NCI-H1417 treated with DMSO at 0.1 percent for 48 hours (cell line): ENCODE measurements at places on chromosomes 4 and X.

GRCh38 chrX:150357790-150358189, 5.3 kb upstream of the MAMLD1 start:
- DNase-seq: no peak

DNA sequence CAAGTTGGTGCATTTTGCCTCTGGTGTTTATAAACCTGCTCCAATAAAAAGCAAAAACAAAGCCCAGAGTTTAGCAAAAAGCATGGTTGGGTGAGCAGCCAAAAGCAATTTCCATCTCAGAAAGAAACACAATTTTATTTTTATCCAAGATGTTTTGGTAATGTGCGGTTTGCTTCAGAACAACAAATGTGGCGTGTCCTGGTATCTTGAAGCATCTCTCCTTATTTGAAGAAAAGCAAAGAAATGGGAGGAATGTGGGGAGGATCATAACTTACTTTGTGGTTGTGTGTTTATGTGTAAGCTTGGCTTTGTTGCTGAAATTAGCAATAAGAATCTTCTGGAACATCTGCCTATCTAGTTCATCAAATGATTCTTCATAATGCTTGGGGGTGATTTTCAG, 88.3 kb upstream of the DDX3X start:
- no peak for DNase-seq

DNA sequence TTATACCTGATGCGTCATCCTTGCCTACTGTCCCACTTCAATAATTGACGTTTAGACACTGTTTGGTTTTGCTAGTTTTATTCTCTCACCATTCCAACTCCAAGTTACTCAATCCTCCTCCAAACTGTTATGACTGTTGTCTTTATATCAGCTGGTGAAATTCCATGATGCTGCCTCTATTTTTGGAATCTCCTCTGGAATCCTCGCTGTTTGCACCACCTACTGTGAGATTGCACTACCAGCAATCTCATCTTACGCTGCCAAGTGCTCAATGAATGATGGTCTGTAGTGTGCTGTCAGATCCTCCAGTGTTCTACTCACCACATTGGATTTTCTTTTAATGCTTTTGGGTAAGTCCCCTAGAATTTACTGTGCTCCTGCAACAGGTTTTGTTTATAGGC, 13.2 kb upstream of the PCDH18 start:
- DNase-seq: no peak

- DNase-seq: no peak
These were observed 47.7 kb upstream of the SYTL5 start for GRCh38 chrX:37958525-37959211.

GRCh38 chrX:17679261-17679660, 58.0 kb upstream of the SCML1 start:
- no peak for DNase-seq

GRCh38 chr4:20592663-20593062, 107.6 kb upstream of the PACRGL start:
- no peak for DNase-seq

- no peak for DNase-seq
These were observed 287.4 kb downstream of the CHIC1 start for GRCh38 chrX:73850124-73851013.
